ENCODE measurements at places on chromosomes 13 and 19.

GRCh38 chr19:4115050-4115817 is 8.7 kb downstream of the MAP2K2 start:
- no peak for DNase-seq

- DNase-seq: peak; percentile 45
Observed at GRCh38 chr13:73717632-73718031, 416.6 kb downstream of the KLF12 start.

DNA sequence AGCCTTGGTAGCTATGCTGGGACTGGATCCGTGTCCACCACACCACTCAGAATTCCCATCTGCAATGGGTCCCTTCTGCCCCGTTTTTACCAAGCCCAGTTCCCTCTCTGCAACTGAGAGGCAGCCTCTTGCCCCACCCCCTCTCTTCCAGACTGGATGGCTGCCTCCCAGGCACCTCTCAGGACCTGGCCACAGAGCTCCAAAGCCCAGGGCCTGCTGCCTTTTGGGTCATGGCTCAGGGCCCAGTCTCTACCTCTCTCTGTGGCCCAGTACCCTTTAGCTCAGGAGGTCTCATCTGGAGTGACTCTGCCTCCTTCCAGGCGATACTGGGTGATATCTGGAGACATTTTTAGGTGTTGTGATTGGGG is 10.3 kb upstream of the ZBTB7A start:
- DNase-seq: no peak

DNA sequence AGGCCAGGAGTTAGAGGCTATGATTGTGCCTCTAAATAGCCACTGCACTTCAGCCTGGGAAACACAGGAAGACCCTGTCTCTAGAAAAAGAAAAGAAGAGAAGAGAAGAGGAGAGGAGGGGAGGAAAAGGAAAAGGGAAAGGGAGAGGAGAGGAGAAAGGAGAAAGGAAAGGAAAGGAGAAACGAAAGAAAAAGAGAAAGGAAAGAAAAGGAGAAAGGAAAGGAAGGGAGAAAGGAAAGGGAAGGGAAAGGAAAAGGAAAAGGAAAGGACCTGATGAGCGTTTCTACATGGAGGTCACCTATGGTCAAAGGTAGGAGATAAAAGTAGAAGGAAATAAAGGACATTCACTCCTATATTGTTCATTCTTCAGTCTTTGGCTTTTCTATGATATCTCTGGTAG is 109.1 kb upstream of the TRPC4 start:
- DNase-seq: no peak

DNA sequence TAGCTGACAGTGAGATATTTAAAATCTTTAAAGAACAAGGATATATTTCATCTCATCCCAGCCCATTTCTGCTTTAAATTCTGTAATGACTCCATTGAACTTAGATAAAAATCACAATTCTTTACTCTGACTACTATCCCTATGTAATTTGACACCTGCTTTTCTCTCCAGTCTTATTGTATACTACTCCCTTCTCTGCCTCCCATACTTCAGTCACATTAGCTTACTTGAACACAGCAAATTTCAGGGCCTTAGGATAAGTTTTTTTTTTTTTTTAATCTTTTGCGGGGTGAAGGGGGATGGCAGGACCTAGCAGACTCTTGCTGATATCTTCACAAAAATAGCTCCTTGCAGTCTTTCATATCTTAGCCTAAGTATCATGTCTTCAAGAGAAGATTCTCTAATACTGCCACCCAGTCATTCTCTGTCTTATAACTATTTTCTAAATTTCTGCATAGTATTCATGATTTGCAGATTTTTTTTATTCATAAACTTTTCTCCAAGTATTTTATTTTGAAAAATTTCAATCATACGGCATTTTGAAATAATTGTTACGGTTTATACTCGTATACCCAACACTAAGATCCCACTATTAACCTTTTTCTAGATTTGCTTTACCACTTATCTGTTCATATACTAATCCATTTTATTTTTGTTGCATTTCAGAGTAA is 151.4 kb downstream of the PCCA start:
- DNase-seq: no peak

GRCh38 chr13:46126552-46127357 is 21.9 kb upstream of the CPB2 start:
- DNase-seq: no peak

GRCh38 chr19:14650161-14650560 is 24.5 kb downstream of the ADGRE3 start:
- DNase-seq: no peak

- DNase-seq: no peak
Observed at GRCh38 chr19:56933014-56933705, 92.6 kb upstream of the PEG3 start.
